ENCODE measurements at places on chromosomes 12 and 14.
A peak's percentile ranks its signal among the peaks of the same experiment; 100 is the strongest.

- DNase-seq, result no peak
These were observed 55.7 kb downstream of the GALNT8 start for GRCh38 chr12:4775936-4776335.

DNA sequence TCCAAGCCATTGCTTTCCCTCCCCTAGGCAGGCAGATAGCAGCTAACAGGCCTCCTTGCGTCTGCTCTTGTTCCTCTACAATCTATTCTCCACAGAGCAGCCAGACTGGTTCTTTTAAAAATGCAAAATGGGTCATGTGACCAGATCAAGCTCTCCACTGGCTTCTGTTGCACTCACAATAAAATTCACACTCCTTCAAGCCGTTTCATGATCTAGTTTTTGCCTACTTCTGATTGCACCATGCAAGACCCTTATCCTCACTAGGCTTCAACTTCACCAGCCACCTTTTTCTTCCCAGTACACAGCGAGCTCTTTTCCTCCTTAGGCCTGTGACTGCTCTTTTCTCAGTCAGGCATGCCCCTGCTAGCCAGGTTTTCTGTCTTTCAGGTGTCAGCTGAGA lies 6.1 kb upstream of the KRAS start:
- no peak for DNase-seq

- DNase-seq, result no peak
These were observed 44.6 kb upstream of the FAR2 start for GRCh38 chr12:29104516-29104915.

DNA sequence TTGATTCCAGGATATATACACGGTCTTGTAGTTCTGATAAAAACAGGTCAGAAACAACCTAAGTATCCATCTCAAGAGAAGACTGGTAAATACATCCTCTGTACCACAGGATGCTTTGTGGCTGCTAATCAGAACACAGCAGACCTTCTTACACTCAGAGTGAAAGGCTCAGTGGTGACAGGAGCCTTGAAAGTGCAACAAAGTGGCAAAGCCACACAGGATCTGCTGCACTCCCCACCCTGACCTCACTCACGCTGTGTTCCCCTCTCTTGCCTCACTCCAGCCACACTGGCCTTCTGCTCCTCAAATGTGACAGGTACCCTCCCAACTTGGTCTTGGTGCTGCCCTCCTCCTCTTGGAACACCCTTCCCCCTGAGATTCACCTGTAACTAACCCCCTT lies 98.1 kb upstream of the GRIP1 start:
- DNase-seq, result no peak

GRCh38 chr14:29918981-29919380 lies 8.7 kb downstream of the PRKD1 start:
- no peak for DNase-seq

- DNase-seq, result no peak
These were observed 11.8 kb upstream of the CD27 start for GRCh38 chr12:6432991-6433390.

DNA sequence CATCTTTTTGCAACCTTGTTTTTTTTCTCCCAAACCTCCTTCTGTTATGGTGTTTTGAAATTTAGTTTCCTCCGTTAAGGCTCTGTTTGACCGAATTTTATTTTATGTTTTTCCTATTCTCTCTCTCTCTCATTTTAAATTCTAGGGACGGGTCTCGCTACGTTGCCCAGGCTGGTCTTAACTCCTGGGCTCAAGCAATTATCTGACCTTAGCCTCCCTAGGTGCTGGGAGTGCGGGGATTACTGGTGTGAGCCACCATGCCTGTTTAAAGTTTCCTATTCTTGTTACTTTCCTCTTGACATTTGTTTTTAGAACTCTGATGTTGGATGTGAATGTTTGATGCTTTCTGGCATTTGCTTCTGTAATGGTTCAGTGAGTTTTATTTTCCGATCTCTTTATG lies 1.0 kb downstream of the ZC3H14 start:
- DNase-seq, result no peak

- no peak for DNase-seq
These were observed 3.0 kb upstream of the CLEC2B start for GRCh38 chr12:9872162-9872561.

DNA sequence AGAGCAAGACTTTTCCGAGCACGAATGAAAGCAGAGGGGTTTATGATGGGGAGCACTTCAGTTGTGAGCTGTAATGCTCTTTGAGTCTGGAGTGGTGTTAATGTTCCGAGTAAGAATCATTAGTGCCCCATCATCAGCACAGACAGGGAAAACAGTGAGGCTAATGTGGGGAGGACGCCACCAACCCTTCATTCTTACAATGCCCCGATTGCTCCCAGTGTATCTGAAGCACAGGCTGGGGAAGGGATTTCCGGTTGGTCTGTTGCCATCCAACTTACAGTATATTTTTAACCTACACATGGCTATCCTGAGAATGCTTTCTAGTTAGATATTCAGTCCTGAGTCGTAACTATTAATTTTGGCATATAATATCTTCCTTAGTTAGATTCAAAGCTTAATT lies 141.6 kb downstream of the APAF1 start:
- DNase-seq, result no peak

- DNase-seq, result no peak
These were observed 102.7 kb downstream of the LRRK2 start for GRCh38 chr12:40327535-40327934.

- DNase-seq, result peak; percentile 31
These were observed 34.2 kb upstream of the DEGS2 start for GRCh38 chr14:100193417-100194357.

Data from uterus (tissue), 4 donors.